ENCODE measurements at places on chromosomes 2 and 18.

GRCh38 chr2:46161315-46161714 is 135.9 kb upstream of the EPAS1 start:
- no peak for DNase-seq

DNA sequence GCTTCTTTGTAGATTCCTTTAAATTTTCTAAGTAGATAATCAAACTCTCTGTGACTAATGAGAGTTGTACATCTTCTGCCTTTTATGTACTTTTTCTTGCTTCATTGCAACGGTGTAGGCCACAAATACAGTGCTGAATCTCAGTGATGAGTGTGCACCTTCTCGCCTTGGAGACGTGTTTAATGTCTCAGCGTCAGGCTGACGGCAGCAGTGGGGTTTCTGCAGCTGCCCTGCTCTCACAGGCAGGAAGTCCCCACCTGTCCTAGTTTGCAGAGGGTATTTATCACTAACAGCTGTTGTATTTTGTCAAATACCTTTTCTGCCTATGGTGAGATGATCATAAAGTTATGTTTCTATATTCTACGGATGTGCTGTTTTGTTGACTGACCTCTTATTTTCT is 13.3 kb downstream of the AGXT start:
- DNase-seq, result no peak

DNA sequence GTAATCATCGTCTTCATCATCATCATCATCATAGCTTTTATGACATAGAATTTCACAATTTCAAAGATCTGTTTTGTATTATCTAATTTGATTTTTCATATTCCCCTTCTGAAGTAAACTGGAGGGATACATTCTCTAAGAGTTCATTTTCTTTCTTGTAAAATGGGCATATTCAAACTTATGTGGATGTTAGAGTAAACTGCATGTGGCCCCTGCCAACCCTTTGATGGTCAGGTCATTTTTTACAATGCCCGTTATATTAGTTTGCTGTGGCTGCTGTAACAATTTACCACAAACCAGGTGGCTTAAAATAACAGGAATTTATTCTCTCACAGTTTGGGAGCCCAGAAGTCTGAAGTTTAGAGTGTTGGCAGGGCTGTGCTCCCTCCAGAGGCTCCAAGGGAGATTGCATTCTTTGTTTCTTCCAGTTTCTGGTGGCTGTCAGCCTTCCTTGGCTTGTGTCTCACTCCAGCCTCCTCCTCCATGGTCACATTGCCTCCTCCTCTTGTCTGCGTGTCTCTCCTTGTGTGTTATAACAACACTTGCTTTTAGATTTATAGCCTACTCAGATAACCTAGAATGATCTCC is 127.5 kb upstream of the MMADHC start:
- no peak for DNase-seq

GRCh38 chr2:163692611-163693482 is 43.0 kb downstream of the FIGN start:
- no peak for DNase-seq

DNA sequence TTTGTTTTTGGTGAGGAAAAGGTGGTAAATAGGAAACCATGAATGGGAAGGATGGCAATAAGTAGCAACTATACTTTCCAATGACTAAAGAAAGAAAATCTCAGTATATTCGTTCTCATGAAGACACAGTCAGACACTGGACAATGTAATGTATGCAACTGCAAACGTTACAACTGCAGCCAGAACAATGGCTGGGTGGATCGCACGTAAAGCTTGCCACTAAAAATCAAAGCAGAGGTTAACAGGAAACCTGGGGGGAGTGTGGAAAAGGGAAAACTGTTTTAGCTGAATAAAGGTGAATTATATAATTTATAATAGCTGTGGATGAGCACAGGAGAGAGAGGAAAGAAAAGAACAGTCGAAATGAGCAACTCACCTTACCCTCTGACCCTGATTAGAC is 33.3 kb downstream of the NEMP2 start:
- no peak for DNase-seq

DNA sequence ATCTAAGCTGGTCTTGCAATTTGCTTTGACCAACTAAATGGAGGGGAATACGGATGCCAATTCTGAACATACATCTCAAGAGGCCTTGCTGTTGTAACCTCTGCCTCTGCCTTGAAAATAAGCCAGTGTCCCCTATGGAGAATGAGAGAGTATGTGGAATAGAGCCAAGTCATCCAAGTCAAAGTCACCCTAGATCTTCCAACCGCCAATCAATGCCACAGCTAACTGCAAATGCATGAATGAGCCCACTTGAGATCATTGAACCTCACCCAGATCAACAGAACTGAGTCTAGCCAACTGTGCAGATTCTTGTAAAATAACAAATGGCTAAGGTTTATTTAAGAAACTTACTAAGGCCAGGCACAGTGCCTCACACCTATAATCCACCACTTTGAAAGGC is 139.8 kb upstream of the TANK start:
- no peak for DNase-seq

DNA sequence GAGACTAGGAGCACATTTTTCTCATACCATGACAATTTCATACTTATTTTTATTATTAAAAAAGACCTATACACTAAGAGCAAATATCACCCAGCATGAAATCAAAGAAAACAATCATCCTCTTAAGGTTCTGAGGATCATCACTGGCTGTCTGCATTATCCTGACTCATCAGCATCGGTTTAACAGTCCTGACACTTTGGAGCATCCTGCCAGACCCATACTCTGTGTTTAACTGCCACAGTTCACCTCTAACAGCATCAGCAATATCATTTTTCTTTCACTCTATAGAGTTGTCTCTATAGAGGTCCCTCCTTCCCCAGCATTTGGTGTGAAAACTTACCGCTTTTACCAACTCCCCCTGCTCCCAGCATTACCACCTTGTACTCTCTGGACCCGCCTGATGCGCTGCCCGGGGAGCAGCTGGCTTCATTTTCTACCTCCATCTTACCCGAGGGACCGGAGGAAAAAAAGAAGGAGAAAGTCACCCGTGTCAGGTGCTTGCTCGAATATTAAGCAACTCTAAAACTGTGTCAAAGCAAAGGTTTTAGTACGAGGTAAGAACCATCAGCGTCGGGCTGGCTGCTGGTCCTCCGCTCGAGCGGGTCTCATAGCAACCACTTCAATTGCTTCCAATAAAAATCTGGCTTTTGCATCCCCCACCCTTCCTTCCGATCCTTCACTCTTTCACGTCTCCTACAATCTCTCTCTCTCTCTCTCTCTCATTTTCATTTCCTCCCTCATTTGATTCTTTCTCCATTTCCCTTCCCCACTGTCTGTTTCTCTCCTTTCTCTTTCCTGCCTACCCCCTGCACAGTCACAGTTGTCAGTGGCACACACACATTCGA is at the start of gene RIT2:
RIT2 (minus strand) TSS at position 610 of the 846 bp plus-strand sequence.
- DNase-seq, result no peak

- no peak for DNase-seq
Measured at GRCh38 chr18:34399892-34400291, 175.2 kb upstream of the NOL4 start.

DNA sequence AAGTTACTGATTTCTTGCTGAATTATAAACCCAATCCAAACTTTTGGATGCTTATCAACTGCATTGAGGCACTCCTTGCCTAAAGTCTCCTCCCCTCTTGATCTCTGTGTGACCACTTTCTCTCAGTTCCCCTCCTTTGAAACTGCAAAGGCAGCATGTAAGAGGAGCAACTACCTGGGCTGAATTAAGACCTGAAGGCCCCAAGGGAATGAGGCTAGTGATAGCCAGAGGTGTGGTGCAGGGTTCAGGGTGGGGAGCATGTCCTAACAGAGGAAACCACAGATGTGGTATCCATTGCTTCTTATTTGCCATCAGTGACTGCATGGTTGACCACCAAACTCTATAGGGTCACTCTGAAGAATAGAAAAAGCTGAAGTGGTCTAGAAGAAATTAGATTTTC is 557.9 kb downstream of the TNS1 start:
- no peak for DNase-seq

GRCh38 chr18:48321536-48321935 is 87.6 kb downstream of the ZBTB7C start:
- no peak for DNase-seq

GRCh38 chr2:85547859-85548607 is 9.1 kb downstream of the MAT2A start:
- no peak for DNase-seq

DNA sequence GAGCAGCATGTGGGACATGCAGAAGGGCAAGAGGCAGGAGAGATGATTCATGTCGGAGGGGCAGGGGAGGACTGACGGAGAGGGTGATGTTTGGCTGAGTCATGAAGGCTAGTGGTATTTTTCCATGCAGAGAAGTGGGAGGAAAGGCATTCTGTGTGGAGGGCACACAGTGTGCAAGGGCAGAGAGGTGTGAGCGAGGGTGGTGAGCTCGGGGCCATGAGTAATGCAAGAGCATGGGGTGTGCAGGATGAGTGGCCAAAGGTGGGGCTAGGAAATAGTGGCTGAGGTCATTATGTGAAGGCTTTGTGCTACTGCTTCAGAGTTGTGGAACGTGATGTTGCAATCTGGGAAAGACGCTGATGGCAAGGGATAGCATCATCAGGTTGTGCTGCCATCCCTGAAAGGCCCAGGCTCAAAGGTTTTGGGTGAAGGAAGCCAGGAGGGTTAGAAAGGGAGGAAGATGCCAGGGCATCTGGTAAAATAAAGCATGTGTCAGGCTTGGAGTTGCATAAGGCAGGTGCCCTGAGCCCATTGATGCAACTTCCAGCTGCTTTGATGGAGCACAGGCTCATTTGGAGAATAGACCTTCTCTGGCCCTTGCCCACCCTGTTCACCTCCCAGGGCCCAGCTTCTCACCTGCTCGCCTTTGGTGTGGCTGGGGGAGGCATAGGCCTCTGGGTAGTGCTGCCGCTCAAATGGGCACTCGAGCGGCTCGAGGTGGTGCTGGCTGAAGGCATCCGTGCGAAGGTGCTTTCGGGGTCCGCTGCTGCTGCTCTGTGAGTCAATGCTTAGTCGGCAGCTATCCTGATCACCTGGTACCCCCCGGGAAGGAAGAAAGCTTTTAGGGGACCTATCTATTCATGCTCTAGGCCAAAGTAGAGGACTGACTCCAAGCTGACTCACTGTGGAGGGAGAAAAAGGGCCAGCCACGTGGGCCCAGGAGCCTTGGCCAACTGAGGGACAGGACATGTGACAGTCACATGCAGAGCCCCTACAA is 37.5 kb downstream of the PAX8 start:
- no peak for DNase-seq

DNA sequence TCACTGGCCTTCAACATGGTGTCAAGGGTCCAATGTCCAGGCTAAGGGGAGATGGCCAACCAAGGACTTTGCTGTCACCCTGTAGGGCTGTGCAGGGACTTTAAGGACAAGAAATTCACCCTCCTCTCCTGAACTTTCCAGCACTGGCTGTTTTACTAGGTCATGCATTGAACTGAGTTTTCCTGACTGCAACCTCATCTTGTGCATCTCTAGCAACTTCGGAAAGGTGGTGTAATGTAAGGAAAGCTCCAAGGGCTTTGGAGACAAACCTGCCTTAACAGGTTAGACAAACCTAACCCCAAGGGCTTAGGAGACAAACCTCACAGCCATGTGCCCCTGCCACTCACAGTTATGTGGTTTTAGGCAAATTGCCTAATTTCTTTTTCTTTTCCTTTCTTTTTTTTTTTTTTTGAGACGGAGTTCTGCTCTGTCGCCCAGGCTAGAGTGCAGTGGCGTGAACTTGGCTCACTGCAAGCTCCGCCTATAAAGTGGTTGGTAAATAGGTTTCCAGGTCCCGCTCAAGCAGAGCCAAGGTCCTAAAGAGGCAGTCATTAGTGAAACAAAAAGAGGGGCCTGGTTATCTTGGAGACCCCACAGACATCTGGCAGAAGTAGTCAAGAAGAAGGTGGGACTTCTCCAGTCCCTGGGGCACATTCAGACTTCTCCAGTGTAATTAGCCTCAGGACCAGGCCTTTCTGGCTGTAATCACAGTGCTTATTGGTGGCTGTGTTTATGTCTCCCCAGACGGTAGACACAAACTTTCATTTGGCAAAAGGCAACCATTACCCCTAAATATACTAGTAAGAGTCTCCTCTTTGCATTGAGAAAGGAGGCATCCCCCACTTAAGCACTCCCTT is 37.6 kb upstream of the PMAIP1 start:
- no peak for DNase-seq

- no peak for DNase-seq
Measured at GRCh38 chr2:150167711-150168110, 319.8 kb downstream of the RND3 start.

DNA sequence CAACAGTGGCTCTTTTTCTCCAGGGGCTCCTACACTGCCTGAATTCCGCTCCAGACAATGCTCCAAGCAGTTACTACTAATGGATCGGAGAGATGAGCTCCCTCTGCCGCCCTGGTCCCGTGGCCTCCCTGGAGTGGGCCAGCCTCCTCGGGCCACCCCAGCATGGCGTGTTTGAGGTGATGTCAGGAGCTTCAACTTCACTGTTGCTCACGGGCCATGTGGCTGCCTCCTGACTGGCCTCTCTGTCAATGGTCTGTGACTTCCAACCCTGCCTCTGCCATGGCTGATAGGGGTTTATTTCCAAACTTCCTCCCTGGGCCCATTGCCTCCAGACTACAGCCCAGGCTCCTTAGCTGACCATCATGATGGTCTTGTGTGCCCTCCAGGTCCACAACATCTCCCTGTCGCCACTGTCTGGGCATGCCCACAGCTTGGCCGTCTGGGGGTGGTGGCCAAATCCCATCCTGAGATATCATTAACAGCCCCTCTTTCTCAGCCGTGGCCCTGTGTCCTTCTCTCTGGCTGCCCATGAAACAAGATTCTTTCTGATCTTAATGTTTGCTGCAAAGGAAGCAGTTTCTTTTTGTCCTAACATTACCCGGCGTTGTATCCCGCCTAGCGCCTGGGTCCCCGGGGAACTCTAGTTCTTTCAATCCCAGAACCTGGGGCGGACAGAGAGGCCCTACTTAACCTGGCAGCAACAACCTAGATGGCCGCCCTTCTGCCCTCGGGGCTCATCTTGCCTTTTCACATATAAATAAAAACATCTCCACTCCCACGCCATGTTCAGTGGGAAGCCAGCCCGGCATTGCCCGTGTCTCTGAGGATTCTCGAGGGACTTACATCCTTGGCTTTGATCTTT is 38.1 kb downstream of the ATOH8 start:
- DNase-seq, result no peak

GRCh38 chr2:150211164-150211631 is 276.3 kb downstream of the RND3 start:
- no peak for DNase-seq

DNA sequence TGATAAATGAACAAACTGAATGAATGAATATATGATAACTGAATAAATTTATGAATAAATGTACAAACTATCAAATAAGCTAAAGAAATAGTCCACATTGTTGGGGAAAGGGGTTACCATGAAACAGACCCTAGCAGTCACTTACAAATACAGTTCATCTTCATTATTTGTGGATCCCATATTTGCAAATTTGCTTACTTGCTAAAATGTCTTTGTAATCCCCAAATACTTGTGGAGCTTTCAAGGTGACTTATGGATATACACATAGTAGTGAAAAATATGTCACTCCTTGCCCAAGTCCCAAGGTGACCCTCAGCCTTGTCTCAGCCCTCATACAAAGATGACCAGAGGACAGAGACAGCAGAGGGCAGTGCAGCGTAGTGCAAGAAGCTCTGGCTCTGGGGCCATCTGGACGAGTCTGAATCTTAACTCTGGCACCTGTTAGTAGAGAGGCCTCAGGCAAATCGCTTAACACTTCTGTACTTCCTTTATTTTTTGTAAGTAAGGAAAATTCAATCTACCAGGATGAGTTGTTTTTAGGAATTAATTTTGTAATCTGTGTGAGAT is 3.1 kb downstream of the PAIP2B start:
- no peak for DNase-seq

Measured in NCI-H187 (cell line).